ENCODE measurements at places on chromosomes 1 and 21.

DNA sequence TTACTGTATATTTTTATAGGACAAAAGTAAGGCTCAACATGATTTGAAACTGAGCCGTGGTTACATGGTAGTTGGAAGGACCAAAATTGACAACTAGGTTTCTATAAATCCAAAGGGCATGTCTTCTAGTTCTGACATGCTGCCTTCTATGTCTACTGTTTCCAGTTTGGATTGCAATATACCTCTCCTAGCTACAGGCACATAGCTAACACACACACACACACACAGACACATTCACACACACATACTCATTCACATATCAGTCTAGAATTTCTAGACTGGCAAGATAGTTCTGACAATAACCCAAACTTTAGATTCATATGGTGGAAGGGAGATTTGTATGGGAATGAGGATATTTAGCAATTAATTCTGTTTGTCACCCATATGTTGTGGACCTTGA lies 544.8 kb upstream of the CAMK1G start:
- no peak for DNase-seq

- no peak for DNase-seq
Observed at GRCh38 chr1:170274131-170274501, 128.4 kb downstream of the NTMT2 start.

GRCh38 chr1:167720965-167721616 lies 691 bp upstream of the MPZL1 start:
- DNase-seq = no peak

DNA sequence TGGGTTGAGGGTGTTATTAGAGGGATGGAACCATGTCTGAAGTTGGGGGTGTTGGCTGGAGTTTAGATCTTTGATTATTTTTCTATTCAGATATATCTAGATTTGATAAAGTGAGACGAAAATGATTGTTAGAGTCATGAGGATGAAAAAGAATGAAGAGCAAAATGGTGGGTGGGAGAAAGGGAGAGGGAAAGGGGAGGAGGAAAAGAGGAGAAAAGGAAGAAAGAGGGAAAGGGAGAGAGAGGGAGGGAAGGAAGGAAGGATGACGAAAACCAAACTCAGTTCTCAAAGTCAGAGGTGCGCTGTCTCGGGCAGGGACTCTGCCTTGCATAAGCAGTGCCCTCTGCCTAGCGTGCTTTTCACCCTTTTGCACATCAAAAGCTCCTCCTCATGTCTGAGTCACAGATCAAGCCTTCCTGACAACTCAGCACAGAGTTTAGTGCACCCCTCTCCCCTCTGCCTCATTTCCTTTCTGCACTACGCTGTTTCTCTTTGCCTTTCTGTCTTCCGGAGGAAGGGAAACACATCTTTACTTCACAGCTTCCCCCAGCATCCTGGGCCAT lies 225.8 kb upstream of the PROX1 start:
- DNase-seq = no peak

DNA sequence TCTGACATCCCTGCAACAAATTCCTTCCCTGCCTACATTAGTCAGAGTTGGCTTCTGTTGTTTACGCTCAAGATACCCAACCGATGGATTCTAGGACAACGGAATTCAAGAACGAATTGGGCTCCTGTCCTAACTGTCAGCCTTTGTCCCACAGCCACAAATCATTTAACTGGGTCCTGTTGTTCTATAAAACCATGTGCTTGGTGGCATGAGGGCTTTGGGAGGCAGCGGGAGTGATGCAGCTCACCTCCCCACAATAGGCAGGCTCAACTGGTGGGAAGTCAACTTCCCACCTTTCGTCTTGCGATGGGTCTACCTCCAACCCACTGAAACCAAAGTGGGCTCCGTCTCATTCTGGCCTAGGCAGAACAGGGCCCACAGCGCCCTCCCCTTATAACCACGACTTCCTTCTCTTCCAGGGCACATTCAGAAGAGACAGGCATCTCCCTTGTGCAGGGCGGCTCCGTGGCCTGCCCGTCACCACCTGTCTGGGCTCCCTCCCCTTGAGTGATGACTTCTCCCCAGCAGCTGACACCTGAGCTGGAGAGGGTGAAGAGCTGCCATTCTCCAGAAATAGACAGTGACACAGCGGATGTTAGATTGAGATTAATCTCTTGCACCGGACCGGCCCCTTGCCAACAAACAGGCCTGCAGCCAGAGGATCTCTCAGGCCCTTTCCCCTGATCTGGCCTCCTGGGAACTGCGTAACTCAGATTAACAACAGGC lies 26.5 kb downstream of the LRRC38 start:
- no peak for DNase-seq

GRCh38 chr1:54795841-54796468 lies 5.2 kb downstream of the TTC22 start:
- no peak for DNase-seq

GRCh38 chr1:199322278-199322677 lies 683.4 kb downstream of the PTPRC start:
- no peak for DNase-seq

DNA sequence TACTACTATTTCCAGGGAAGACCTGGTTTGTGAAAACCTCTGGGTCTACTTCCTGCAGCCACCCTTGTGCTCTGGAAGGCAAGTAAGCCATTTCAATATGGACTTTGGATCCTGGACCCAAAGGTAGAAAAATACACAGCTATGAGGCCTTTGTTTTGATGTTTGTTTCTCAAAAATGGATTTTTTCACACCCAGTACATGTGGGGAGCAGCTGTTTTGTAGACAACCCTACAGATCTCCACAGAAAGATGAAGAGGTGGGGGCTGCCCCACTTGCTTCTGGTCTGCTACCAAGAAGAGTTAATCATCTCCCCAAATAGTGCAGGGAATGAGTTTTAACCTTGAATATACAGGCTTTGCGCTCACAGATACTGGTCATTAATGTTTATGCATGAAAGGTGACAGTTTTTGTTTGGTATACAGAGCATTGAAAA lies 29.2 kb downstream of the ZNF281 start:
- DNase-seq = no peak

- DNase-seq = no peak
Observed at GRCh38 chr1:88698764-88699163, 14.7 kb downstream of the PKN2 start.

- no peak for DNase-seq
Observed at GRCh38 chr1:206899717-206900116, 2.5 kb downstream of the IL24 start.

- DNase-seq = no peak
Observed at GRCh38 chr1:195511501-195511900, 1096.7 kb downstream of the KCNT2 start.

DNA sequence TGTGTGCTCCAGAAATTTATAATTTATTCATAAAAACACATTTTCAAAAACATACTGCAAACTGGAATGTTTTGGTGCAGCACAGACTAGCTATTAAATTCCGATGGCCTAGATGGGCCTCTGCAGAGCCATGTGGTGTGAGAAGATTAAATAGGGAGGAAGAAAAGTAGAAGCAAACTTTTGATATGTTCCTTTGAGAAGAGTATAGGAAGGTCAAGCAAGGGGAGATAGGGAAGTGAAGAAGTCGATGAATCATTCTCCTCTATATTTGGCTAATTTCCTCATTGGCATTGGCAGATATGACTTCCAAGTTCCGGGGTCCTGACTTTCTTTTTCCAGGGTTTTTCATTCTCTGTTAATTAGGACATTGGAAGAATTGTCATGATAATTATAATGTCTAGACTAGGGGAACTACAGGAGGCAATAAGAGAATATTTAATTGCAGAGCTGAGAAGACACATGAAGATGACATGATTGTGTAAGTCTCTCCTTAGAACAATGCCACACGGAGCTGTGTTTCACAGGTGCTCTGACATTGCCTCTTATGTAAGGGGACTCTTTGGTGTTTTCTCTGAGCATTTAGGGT lies 19.3 kb upstream of the ZNF326 start:
- no peak for DNase-seq

DNA sequence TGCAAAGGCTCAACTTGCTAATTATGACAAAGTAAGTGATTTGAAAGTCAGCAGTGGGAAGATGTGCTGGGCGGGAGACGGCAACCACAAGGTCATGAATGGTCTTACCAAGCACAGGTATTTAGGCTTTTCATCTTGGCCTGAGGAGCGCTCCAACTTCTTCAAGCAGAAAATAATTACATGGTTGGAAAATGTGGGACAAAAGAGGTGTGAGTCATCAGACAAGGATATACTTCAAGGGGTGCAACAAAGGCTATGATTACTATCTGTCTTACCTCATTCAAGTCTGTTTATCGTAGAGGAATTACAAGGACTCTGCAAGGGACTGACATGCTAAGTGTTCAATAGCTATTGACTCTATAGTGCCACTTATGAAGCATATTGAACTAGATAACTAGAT lies 2005.7 kb downstream of the MRPL39 start:
- no peak for DNase-seq

DNA sequence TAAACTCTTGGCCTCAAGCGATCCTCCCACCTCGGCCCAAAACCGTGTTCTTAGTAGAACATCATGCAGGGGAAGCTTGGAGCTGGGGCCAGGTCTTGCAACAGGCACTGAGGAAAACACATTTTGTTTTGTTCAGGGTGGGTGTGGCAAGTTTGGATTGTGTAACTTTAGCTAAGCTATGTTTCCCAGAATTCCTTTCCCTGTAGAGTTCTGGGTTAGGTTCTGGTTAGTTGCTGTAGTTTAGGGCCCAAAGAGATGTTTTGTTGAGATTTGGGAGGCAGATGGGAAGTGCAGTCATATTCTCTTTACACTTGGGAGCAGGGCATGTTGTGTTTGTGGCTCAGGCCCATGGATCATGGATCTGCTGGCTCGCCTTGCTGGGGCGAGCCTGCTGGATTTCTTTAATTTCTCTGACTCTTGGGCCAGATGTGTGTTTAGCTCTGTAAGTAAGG lies 24.0 kb downstream of the PLA2G5 start:
- no peak for DNase-seq

Measured in stimulated activated CD8-positive, alpha-beta memory T cell treated with anti-CD3 and anti-CD28 coated beads, Interleukin-15, amount 100 ng/mL, for 24 hours (primary cell).